ENCODE measurements at places on chromosomes 6 and 20.

- no peak for DNase-seq
Observed at GRCh38 chr20:36454698-36455427, 86.5 kb upstream of the MYL9 start.

DNA sequence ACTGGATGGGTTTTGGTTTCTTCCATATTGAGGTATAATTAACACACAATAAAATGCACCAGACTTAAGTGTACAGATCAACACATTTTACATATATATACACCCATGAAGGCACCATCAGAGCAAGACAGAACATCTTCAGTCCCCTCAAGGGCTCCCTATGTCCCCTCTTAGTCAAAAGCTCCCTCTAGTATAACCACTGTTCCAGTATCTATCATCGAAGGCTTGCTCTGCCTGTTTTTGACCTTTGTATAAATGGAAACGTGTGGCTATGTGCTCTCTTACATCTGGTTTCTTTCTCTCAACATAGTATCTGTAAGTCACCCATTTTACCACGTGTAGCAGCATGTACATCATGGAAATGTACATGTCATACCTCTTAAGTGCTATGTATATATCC is 66.5 kb downstream of the BANF2 start:
- DNase-seq, result no peak

DNA sequence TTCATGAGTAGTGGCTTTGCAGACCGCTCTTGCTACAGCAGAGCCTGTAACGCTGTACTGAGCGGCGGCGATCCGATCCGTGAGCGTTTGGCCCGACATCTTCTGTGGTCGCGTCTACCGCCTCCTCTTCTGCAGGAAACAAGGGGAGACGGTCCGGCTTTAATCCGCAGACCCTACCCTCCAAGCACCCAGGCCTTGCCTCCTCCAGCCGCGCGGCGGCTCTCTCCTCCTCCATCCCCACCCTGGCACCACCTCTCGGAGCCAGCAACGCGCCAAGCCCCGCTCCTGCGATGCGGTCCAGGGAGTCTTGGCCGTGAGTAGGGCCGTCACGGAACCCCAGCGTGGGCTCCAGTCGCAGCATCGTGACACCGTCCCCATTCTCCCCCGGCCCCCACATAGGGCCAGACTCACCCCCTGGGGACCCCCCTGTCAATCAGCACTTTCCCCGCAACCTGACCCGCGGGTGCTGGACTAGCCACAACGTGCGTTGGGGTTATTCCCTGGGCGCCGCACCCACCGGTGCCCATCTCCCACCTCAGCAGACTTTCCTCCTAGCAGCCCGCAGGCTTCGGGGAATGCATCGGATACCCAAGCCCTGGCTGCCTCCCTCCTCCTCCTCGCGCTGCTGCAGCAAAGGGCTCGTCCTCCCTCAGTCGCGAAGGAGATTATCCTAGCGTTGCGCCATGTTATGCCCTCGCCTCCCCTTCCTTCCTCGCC is 914 bp downstream of the SNAP91 start:
- DNase-seq, result peak; percentile 71

GRCh38 chr6:85594197-85594930 is 706 bp upstream of the SNX14 start:
- DNase-seq, result no peak

GRCh38 chr6:31131595-31131994 is 7.3 kb downstream of the PSORS1C2 start:
- no peak for DNase-seq
